Activated T-cell treated with anti-CD3 and anti-CD28 coated beads, Interleukin-2, amount 50 U/mL, for 1 hour (primary cell): ENCODE measurements at places on chromosomes 1 and 21.

GRCh38 chr1:58038574-58038973, 508.0 kb downstream of the OMA1 start:
- DNase-seq, result no peak

DNA sequence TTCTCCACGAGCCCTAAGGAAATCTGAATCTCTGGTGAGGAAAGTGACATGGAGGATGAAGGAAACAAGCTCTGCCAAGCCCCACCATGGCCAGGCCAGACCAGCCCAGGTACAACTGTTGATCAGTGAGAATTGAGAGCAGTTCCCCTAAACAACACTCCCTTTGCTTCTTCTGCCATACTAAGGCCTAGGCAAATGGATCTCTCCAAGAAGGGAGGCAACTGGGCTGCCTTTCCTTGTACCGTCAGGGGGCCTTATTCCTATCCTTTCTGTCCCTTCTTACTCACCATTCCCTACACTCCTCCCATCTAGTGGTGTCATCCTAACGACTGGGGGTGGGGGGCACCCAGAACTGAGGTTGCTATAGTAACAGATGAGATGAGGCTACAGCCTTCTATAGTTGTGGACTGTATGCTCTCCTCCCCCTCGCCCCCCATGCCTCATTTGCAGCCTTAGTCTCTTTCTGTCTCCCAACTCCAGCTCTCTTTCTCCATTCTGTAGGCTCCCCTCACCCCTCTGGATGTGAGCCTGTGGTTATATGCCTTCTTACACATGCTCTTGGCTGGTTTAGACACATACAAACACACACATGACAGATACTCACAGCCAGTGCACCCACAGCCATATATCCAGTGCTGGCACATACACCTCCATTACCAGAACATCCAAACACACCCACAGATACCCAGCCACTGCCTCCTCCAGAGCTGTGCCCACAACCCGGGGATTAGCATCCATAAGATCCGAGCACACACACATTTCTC, 3.6 kb downstream of the PEA15 start:
- DNase-seq, result no peak

GRCh38 chr1:24085546-24085945, 26.4 kb downstream of the MYOM3 start:
- DNase-seq, result no peak

DNA sequence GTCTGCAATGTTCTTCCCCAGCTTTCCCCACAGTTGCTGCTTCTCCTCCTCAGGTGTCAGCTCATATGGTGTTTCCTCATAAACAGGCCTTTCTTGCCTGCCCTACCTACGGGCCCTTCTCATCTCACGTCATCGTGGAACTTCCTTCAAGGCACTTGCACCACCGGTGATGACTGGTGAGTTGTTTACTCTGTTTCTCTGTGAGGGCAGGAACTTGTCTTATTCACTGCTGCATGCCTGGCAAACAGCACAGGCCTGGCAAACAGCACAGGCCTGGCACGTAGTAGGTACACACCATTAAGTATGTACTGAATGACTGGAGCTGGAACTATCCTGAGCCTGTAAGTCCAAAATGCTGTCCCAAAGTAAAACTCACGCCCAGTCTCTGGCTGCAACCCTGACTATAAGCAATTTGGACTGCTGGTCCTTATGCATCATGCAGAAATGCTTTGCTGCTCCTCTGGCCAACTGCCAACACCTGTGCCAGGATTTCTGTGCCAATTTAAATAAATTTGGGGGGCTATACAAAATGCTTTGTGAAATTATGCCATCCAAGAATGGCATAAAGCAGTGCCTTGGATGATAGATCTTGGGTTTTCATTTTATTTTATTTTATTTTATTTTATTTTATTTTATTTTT, 25.7 kb downstream of the STK40 start:
- no peak for DNase-seq

- DNase-seq, result no peak
Measured at GRCh38 chr1:215285013-215285800, 202.7 kb downstream of the KCNK2 start.

DNA sequence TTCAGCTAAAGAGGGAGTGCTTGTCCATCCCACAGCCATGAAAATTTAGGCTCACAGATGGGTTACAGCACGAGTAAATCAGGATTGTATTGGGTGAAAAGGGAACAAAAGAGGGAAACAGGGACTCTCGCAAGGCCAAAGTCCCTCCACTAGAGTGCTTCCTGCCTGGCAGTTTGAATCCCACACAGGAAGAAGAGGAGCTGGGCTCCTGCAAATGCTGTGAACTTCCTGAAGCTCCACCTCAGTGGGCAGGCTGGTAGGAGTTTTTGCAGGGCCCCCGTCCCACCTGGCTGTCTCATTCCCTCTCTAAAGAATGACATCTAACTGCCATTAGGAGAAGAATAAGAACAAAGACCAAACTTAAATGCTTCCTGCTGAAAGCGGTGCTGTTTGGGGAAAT, 712.0 kb upstream of the PRMT6 start:
- DNase-seq, result no peak

DNA sequence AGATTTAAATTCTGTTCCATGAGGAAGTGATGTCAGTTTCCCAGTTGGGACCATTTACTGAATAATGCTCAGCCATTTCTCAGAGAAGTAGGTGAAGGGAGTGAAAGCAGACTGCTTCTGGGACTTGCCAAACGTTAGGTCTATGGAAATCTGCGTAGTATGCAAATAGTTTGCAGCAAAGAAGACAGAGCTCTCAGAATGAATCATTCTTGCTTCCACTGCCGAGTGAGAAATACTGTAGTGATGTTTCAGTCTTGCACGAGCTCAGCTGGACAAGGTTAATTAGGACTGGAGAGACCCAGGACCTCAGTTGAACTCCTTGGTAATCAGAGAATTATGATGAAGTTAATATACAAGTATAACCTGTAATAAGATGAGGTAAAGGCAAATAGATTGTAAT, 317.7 kb upstream of the DAB1 start:
- DNase-seq, result no peak

DNA sequence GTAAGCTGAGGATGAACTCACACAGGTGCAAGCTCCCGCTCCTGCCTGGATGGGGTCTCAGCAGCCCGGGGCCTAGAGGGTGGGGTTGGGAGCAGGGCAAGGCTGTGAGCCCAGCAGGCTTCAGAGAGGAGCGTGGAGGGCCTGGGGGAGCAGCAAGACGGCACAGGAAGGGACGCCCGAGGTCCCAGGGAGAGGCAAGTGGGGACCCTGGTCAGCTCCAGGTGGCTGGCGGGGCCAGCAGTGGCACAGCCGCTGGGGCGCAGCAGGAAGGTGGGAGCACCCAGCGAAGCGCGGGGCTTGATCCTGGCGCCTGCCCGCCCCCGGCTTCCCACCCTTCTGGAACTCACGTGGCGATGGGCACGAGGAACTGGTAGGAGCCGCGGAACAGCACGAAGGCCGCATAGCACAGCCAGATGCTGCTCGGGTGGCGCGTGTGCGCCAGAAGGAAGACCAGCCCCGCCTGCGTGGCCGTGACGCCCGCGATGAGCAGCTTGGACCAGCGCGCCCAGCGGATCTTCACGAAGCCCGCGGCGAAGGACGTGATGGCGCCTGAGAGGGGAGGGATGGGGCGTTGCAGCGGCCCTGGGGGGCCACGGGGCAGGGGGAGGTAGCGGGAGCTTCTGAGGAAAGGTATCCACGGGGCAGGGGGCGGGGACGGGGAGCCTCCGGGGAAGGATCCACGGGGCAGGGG, 11.7 kb downstream of the SLC19A1 start:
- no peak for DNase-seq

DNA sequence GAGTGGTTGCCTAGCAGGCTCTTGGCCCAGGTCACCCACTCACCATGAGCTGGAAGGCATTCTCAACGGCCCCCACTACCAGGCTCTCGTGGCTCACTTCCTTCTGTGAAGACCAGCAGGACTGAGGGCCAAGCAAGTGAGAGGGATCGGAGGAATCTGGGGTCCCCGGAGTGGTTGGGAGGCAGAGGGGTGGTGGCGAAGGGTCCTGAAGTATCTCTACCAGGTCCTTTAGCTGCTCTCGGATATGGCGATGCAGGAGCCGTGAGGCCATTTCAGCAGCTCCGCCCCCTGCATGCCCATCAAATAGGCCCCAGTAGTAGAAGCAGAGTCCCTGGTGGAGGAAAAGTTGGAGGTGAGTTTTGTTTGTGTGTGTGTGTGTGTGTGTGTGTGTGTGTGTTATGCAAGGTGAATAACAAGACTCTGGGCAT, 2.4 kb downstream of the PPM1J start:
- DNase-seq, result no peak

- DNase-seq, result no peak
Measured at GRCh38 chr1:52337439-52337838, 28.6 kb downstream of the CC2D1B start.

DNA sequence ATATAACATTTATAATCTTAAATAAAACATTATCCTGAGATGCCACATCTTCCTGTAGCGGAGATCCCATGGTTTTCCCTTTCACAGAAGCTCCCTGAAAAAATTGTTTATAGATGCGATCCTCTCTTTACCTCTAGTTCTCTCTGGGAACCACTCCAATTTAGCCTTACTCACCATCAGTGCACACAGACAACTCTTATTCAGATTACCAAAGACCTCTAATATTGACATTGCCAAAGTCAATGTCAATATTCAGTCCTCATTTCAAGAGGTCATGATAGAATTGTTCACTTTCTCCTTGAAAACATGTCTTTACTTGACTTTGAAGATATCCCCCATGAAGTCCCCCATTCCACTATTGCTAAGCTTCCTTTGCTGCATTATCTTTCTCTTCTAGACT, 248.8 kb downstream of the CTH start:
- DNase-seq, result no peak

DNA sequence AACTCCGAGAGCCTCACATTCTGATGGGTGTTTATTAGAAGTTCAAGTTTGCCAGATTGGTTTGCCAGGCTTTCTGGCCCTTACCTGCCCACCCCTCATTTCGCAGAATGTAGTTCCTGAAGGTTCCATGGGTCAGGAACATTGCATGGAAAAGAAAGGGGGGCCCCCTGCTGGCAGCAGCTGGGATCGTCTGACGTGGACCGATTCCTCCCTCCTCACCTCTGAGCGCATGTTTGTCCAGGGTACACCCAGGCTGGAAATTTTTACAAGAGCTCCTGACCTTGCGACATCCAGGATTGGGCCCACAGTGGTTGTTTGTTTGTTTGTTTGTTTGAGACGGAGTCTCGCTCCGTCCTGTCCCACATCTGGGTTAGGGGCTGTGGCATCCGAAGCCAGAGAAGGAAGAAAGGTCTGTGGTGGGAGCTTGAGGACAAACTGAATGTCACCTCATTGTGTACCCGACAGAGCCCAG, 126.0 kb upstream of the TMEM51 start:
- DNase-seq, result peak; percentile 25

DNA sequence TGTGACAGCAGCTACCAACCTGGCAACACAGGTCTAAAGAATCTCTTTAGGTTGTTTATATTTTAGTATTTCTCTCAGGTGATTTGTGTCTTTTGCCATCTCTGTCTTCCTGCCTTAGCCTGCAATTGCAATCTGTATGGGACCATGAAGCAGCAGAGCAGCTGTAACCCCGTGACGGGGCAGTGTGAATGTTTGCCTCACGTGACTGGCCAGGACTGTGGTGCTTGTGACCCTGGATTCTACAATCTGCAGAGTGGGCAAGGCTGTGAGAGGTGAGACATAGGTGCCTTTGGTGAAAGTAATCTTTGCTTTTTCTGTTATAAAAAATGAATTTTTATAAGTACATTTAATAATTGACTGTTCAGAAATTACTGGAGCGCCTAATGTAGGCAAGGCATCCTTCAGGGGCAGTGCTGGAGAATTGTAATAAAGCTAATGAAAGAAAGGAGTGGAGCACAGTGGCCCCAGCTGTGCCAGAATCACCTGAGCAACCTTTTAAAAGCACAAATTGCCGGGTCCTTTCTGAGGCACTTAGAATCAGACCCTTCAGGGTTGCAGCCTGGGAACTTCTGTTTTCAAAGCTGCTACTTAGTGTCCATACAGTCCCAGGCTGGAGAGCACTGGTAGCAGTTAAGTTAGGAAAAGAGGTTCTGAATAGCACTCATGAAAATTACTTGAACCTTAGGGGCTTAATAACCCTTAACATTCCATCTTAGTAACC, 60.6 kb upstream of the LAMC2 start:
- DNase-seq, result no peak

GRCh38 chr1:198467907-198468306, 72.6 kb downstream of the ATP6V1G3 start:
- DNase-seq, result no peak

DNA sequence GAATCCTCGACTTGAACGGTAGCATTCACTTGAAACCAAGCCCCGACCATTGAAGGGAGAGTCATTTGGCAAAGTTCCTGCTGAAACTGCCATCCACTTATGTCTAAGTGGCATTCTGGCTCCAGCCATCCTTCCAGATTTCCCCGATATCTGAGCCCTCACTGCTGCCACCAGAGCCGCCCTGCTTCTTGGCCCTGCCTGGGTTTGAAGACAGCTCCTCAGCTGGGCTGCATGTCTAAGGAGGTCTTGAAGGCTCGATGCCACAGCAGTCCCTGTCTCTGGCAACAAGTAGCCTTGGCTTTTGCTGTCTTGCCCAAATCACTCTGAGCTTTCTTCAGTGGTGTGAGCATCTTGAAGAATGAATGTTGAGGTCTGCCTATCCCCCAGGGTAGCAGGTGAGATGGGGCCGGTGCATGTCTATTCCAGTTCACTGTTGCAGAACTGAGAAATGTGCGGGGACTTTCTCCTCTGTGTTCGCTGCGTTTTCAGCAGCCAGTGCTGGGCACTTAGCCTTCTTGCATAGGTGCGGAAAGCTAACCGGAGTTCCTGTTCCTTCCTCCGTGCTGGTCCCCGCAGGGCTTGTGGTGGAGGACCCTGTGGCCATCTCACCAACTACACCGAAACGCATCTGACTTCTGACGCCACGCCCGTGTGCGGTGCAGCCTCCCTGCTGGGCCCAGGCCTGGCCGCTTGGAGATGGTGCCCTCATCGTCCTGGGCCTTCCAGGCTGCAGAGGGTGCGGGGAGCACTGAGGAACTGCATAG, 29.2 kb downstream of the MAN1C1 start:
- no peak for DNase-seq
